Activated T-cell treated with anti-CD3 and anti-CD28 coated beads for 48 hours (primary cell): ENCODE measurements at places on chromosomes 11 and 22.
A peak's percentile ranks its signal among the peaks of the same experiment; 100 is the strongest.

DNA sequence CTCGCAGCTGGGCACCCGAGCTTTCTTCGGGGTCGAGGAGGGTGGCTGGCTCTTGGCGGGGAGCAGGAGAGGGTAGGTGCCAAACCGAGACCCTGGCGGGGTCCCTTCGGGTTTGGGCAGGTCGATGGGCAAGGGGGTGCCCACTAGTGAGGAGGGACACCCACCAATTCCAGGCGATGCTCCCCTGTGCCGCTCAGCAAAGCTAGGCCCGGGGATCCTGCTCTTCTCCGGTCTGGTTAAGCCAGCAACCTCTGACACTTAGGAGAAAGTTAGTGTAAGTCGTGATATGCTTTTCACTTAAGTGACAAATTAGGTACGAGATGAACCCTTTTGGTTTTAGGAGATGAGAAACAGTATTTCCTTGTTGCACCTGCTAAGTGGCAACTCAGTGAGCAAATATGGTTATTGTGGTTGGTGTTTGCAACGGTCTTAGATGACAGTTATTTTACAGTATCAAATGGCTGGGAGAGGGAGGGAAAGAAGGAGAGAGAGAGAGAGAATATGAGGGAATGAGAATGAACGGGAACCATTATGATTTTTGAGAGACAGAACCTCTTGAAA lies 565 bp downstream of the NUCB2 start:
- DNase-seq: peak; percentile 42

DNA sequence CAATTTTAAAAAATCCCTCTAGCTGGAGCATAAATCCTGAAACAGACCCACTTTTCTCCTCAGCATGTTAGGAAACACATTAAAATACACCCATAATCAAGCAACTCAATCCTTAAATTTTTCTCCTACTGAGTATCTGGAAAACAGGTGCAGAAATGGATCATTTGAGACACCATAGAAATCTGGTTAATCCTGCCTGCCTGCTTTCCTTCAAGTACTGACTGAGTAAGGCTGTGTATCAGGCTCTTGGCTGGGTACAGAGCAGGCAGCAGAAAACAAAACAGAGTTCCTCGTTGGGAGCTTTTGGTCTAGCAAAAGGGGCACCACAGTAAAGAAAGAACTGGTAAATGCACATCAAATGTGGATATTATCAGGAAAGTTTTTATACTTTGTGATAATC lies 1.9 kb downstream of the KCNQ1OT1 start:
- no peak for DNase-seq

DNA sequence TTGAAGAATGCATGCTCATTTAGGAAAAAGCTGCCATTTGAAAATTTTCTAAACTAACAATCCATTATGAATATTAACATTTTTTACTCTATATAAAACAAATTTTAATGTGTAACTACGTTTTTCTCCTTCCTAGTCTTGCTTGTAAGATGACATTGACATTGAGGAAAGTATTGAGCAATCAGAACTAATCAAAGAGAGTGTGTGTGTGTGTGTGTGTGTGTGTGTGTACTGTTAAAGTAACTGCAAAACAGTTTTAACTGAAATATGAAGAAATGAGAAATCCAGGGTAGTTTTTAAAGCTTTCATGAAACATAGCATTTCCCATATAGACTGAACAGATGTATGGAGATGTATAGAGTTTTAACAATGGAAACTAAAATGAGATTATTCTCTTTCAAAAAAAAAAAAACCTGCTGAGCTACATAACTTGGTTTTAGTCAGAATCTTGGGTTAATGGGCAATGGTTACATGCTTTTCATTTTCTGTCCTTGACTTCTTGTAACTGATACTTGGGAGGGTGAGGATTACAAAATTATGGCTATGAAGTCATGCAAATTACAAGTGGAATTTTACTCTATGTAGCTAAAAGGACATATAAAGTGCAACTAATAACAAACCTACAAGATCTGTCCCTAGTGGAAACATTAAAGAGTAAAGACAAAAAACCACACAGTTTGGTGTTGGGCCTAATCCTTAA lies 2.0 kb downstream of the PDGFD start:
- DNase-seq: no peak

DNA sequence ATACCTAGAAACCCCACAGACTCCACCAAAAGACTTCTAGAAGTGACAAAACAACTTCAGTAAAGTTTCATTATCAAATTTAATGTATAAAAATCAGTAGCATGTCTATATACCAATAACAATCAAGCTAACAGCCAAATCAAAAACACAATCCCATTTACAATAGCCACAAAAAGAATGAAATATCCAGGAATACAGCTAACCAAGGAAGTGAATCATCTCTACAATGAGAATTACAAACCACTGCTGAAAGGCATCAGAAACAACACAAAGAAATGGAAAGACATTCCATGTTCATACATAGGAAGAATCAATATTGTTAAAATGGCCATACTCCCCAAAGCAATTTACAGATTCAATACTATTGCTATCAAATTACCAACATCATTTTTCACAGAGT lies 46.0 kb downstream of the PRCP start:
- no peak for DNase-seq

DNA sequence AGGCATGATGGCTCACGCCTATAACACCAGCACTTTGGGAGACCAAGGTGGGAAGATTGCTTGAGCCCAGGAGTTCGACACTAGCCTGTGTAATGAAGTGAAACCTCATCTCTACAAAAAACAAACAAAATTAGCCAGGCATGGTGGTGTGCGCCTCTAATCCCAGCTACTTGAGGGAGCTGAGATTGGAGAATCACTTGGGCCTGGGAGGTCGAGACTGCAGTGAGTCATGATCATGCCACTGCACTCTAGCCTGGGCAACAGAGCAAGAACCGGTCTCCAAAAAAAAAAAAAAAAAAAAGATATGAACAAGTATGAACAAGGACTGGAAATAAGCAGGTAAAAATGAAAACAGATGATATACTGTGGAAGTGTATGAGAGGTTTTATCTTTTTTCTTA lies 54.1 kb upstream of the SOX6 start:
- DNase-seq: no peak

DNA sequence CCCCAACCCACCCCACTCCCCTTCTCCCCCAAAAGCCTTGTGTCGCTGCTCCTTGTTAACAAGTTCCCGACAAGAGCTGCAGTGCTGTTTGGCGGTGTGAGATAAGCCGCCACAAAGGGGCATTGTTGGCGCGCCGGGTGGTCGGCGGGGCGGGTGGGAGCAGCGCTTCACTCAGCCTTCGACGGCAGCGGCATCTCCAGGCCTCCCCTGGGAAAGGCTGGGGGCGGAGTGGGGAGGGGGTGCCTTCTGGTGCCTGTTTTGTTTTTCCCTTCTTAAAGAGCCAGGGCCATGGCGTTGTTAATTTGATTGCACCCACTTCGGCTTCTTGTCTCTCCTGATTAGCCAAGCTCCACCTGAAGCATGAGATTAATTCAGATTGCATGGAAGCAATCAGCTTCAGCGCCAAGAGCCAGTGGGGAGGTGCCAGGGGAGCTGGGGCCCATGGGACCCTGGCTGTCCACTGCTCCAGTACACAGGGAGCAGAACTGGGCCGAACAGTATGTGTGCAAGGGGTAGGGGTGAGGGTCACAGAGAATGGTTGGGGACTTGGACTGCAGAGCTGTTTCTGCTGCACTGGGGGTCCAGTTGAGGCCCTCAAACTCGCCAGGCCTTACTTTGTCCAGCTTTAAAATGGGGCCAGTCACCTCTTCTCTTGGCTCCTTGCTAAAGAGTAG lies 165.1 kb downstream of the CEP164 start:
- DNase-seq: no peak

DNA sequence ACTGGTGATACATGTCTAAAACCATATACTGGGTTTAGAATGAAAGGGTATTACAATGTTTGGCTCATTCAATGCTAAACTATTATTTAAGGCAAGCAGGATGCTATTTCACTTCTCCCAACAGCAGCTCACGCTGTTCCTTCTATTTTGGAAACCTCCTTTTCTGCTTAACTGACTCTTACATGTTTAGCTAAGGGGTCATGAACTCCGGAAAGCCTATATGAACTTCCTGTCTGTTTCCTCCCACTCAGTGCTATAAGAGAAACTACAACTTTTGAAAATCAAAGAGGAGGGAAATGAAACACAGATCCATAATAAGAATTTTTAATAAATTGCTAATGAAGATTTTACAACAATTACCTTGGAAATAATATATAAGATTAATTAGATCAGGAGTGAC lies 30.9 kb downstream of the SLC36A4 start:
- no peak for DNase-seq

DNA sequence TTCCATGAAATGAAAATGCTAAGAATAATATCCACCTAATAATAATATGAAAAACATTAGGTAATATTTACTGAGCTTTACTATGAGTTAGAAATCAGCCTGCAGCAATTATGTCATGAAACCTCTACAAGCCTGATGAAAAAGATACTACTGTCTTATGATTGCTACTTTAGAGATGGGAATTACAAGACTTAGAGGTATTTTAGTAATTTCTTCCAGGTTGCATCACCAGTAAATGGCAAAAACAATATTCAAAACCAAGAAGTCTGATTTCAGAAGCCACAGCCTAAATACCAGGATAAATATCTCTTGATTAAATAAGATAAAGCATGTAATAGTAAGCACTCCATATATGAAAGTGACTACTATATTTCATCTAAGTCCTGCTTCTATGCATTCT lies 13.8 kb downstream of the OR5B21 start:
- DNase-seq: no peak

GRCh38 chr11:20355221-20356219 lies 8.0 kb upstream of the HTATIP2 start:
- DNase-seq: no peak
